ENCODE measurements at places on chromosomes 1 and 21. TPM values are rescaled to one million over a fixed set of nuclear protein-coding genes. Genes with fewer than 3 reads are reported as not detected.

The OPTC gene
- polyA plus RNA-seq, result not detected

The APOBEC4 gene
- polyA plus RNA-seq, result 2.1 TPM

The HEYL gene
- polyA plus RNA-seq, result 32.7 TPM

The APP gene
- 625 TPM for polyA plus RNA-seq

The TLR5 gene
- polyA plus RNA-seq, result 12.9 TPM

The IKBKE gene
- 4.9 TPM for polyA plus RNA-seq

The TMPRSS2 gene
- 54.4 TPM for polyA plus RNA-seq

DNA sequence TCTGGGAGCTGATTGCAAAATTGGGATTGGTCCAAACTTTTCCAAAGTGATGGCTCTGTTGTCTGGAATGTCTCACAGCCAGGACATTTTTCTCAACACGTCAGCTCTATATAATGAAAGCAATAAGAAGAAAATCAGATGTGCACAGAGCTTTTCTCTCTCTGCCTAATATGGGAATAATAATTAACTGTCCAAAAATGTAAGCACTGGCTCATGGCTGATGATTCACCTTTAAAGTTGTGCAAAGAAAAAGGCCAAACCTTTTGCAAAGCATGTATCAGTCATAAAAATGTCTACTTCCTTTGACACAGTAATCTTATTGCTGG, 30.4 kb downstream of the ZNF281 start:
- peak; percentile 53 for DNase-seq

- DNase-seq, result no peak
Observed at GRCh38 chr1:47529520-47530098, 91.8 kb downstream of the FOXD2 start.

DNA sequence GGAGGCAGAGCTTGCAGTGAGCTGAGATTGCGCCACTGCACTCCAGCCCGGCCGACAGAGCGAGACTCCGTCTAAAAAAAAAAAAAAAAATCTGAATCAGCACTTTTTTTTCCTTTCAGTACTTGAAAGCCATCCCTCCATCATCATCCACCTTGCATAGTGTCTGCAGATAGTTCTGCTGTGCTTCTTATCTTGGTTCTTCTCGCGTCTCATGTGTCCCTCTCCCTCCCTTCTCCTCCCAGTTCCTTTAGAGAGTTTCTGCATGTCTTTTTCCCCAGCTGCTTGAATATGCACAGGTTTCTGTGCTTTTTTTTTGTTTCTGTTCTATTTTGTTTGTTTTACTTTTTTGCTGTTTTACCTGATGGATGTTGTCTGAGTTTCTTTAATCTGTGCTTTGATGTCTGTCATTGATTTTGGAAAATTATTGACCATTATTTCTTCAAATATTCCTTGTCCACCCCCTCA, 3.9 kb upstream of the COL18A1 start:
- no peak for DNase-seq

- no peak for DNase-seq
Observed at GRCh38 chr1:56215771-56216170, 363.6 kb downstream of the PLPP3 start.

GRCh38 chr1:91601554-91602376, 101.1 kb downstream of the CDC7 start:
- no peak for DNase-seq

GRCh38 chr1:109864930-109865612, 45.6 kb upstream of the CSF1 start:
- peak; percentile 26 for DNase-seq

- DNase-seq, result no peak
Observed at GRCh38 chr21:29406385-29406784, 107.7 kb downstream of the BACH1 start.

- DNase-seq, result no peak
Observed at GRCh38 chr1:155622191-155622590, 12.2 kb downstream of the MSTO1 start.

GRCh38 chr1:235925016-235925415, 58.3 kb upstream of the LYST start:
- no peak for DNase-seq

GRCh38 chr1:15454256-15454655, 2.3 kb upstream of the CELA2A start:
- no peak for DNase-seq

DNA sequence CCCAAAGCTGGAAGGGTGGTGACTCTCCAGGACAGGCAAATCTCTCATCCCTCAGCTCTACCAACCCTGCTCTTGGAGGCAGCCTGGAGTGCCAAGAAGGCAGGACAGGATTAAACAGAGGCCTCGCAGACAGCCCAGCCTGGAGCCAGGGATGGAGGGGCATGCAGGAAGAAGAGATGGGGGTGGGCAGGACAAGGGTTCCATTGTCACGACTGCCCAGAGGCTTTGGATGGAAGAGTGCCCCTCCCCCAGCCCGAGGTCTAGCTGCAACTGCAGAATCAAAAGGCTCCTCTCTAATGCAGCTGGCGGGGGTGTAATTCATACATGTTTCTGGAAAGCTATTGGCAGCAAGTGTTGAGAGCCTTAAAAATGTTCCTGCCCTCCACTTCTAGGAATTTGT, 8.8 kb downstream of the RAB7B start:
- no peak for DNase-seq

GRCh38 chr21:44353191-44353970, at the start of gene TRPM2:
Gene TRPM2 (plus strand): TSS chr21:44353621. CDS start chr21:44353701, 80 bp downstream.
- DNase-seq, result peak; percentile 51

Data from right lung (tissue), 10 donors.